Stimulated activated CD8-positive, alpha-beta memory T cell treated with anti-CD3 and anti-CD28 coated beads, Interleukin-4, amount 100 ng/mL, for 4 hours (primary cell): ENCODE measurements at places on chromosomes 1 and 21.

DNA sequence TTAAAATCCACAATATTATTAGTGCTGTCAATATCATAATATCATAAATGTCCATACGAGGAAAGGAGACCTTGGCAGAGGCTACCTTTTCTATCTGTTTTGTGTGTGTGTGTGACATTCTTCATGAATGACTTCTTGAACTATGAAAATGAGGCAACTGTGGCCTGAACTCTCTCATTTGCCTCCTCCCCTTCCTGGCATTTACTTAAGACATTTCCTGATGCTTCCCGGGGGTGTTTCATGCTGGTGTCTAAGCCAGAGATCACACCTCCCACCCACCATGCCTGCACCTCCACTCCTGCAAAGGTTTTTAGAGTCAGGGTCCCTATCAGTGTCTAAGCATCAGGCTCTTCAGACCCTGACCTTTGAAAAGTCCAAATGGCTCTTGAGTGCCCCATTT, 420.9 kb downstream of the KIF26B start:
- DNase-seq: no peak

GRCh38 chr1:229999004-229999670, 67.9 kb upstream of the GALNT2 start:
- no peak for DNase-seq

DNA sequence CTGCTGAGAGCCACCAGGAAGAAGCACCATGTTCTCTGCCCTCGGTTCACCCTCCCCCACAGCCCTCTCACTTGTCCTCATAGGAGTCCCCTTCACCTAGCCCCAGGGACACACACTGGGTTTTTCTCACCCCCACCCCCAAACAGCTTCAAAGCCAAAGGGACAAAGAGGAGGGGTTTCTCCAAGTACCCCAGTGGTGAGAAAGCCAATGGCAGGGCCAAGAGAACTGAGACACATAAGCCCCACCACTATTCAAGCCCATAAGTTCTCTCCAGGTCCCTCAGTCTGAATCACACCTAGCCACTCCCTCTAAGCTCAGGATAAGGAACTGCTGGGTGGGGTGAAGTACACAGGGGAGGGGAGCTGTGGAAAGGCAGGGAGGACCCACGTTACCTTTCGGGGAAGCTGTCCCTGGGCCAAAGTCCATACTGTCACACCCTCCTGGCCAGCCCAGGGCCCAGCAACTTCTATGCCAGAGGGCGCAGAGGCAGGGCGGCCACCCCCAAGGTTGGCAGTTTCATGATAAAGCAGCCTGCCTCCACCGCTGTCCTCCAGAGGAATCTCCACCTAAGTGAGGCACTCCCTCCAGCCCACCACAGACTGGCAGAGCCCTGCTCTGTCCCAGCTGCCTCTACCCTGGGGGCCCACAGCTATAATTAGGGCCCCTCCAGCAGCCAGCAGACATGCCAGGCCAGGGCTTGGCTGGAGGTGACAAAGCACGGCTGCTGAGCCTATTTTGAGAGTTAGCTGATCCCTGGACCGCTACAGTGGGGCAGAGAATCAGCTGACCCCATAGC, 39.0 kb upstream of the PPP1R15B start:
- no peak for DNase-seq

DNA sequence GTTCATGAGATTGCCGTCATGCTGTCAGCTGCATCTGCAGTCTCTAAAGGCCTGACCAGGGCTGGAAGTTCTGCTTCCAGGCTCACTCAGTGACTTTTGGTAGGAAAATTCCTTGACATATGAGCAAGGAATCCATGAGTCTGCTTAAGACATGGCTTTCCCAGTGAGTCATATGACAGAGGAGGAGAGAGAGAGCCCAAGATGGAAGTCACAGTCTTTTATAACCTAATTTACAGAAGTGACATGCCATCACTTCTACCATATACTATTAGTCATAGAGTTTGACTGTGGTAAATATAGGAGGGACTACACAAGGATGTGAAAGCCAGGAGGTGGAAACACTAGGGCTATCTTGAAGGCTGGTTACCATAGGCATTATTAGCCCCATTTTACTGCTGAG, 115.2 kb downstream of the ROR1 start:
- DNase-seq: no peak

DNA sequence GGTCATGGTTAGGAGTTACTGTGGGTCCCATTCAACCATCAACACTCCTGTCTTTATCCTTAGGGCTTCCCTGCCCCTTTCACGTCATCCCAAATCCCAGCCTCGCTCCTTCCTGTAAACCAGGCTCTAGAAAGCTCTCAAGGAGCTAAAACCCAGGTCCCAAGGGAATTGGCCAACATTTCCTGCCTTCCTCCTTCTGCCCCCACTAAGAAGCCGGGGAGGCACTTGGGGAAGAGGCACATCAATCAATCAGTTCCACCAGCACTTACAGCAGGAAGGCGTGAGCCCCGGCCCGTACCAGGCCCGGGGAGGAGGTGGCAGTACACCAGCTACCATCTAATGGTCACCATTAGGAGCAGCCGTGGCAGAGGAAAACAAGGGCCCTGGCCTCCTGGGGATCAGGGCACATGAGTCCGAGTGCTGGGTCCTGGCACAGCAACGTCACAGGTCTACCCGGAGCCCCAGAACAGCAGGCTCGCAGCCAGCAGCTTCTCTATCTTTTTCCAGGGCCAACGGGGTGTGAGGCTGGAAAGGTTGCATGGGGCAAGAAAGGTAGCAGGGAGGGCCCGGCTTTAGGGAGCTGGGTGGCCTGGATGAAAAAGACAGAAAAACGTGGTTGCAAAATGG, 108.6 kb downstream of the CASZ1 start:
- no peak for DNase-seq

GRCh38 chr1:5198328-5198727, 543.9 kb downstream of the AJAP1 start:
- DNase-seq: no peak

DNA sequence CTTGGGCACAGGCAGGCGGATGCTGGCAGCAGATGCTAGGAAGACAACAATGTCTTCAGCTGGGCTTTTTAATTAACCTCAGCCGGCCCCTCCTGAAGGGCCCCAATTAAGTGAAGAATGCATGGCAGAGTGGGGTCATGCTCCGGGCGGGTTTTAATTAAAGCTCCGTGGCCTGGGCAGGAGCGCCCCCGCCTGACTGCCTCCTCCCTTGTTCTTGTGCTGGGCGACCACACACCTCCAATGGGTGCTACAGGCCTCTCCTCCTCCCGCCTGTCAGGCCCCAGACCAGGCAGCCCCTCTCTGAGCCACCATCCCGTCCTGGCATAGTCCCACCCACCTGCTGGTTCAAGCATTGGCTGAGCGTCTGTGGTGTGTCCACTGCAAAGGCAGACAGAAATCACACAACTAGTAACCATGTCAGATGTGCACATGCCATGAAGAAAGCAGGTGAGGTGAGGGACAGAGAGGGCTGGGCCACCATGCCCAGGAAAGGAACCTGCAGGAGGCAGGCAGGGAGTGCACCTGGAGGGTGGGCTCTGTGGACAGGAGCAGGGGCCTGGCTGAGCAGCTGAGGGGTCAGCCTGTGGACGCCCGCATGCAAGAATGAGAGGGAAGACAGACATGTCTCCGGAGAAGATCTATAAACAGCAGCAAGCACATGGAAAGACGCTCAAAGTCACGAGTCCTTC, 8.5 kb upstream of the ARF1 start:
- DNase-seq: no peak

DNA sequence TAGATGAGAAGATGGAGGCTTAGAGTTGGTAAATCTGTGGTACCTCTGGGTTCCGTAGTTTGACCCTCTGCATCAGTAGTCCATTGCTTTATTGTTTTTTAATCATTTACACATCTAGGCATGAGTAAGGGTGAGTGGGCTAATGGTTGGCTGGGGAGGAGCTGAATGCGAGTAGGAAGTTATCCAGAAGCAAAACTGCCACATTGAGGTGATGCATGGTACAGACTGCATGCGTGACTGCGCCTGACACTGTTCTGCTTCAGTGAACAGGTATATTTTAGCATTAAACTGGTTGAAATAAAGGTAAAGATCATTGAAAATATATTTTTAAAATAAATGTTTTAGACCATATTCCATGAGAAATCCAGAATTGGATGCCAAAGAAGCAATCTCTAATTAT, 4.4 kb downstream of the DNAJC16 start:
- no peak for DNase-seq

GRCh38 chr1:99589186-99589636, 56.7 kb upstream of the PALMD start:
- DNase-seq: no peak

DNA sequence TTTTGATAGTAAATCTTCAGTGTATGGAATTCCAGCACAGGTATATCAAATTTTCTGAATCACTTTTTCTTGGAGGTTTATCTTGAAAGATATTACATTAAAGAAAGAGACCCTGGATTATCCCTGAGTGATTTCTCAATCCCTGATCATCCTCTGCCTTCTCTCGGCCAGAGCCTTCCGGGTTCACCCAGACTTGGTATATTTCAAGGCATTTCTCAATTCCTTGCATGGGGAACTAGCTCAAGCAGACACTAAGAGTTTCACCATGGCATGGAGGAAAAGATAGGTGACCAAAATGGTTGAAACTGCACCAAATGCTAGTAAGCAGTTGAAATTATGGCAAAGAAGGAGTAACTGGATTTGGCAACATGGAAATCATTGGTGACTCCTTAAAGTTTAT, 5.7 kb downstream of the VAMP4 start:
- no peak for DNase-seq

- no peak for DNase-seq
Observed at GRCh38 chr1:97063532-97063931, 341.9 kb downstream of the PTBP2 start.

DNA sequence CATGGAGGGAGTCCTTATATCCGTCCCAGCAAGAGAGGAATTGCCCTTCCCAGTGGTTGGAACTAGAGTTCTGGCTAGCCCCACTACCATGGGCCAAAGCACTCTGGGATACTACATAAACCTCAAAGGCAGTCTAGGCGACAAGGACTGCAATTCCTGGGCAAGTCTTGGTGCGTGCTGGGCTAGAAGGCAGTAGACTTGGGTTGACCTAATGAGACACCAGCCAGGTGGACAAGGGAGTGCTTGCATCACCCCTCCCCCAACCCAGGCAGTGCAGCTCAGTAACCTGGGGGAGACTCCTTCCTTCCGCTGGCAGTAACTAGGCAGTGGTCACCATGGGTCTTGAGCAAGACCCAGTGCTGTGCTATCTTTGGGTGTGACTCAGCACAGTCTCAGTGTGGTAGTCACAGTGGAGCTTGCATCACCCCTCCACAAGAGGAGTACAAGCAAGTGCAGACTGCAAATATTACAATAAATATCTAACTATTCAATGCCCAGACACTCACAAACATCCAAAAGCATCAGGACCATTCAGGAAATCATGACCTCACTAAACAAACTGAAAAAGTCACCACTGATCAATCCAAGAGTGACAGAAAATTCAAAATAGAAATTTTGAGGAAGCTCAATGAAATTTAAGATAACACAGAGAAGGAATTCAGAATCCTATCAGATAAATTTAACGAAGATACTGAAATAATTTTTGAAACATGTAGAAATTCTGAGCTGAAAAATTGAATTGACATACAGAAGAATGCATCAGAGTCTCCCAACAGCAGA, 84.7 kb upstream of the LYPLAL1 start:
- no peak for DNase-seq

DNA sequence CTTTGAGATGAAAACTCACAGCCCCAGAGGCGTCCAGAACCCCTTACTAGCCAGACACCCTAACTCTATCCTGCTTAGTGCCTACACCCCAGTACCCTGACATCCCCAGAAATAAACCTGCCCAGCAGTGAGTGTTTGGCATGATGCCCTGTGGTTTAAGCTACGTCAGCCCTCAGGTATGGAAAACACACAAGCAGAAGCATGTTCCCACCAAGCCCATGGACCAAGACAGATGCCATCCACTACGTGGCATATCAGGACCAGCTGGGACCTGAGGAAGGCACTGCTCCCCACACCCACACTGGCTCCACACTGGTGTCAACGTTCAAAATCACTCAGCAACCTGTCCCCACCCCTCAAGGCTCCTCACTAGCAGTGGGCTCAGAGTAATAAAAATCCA, 116.4 kb downstream of the SYT2 start:
- DNase-seq: no peak

GRCh38 chr21:21750124-21750825, 752.1 kb downstream of the NCAM2 start:
- no peak for DNase-seq

DNA sequence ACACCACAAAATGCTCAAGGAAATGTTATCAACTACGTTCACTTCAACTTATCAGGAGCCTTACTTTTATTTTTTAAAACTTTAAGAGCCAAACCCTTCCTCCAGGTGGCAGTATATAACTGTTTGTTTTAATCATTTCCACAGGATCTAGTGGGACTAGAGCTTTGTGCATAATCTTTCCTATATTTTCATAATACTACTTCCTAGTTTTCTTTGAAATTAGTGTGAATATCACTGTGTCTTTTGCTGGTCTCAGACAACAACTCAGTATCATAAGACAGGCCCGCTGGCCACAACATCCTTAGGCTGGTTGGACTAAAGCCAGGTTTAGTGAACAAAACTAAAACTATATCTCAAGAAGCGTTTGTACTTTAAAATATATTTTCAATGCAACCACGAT, 145.5 kb downstream of the TIAM1 start:
- no peak for DNase-seq

DNA sequence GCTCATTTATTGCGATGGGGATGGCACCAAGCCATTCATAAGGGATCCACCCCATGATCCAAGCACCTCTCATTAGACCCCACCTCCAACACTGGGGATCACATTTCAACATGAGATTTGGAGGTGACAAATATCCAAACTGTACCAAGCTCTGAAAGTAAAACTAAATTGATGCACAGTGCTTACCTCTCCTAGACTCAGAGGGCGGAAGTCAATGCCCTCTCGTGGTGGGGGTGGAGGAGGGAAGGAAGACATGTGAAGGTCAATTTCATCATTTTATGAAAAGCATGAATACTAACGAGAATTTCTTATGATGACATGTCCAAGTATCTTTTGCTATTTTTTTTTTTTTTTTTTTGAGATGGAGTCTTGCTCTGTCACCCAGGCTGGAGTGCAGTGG, 120.0 kb downstream of the PGBD5 start:
- no peak for DNase-seq

DNA sequence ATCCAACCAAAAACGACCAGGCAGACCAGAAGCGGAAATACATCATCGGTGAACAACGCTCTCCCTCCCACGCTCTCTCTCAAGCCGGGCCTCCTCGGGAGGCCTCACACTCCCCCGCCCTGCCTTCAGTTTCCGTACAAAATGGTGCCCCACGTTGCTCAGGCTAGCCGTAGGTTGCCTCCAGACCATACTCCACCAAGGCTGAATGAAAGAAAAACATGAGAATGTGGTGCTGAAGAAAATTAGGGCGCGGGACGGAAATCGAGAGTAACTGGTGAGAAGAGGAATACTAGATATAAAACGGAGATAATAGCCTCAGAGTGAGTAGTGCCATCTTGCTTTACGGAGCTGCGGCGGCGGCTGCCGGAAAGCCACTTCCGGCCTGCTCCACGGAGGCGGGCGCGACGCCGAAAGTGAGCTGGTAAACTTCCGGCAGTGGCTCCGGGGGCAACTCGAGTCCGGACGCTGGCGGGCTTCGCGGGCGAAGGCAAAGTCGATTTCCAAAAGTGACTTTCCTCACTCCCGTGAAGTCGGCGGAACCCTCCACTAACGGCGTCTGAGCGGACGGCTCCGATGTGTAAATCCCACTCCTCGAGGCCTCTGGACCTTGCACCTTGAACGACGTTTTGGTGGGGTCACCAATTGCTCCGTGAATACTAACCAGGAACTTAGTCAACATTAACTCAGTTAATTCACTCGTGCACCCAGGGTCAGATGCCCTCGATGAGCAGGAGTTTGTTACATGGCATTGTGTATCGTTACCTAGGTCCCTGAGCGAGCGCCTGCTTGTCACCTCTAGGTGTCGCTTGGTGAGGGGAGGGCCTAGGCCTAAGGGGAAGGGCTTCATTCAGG, at the start of gene SH3BP5L:
SH3BP5L (minus strand) TSS at position 7 of the 852 bp plus-strand sequence. CDS start 980 bp downstream, outside the sequence.
- peak; percentile 83 for DNase-seq
